ENCODE measurements at places on chromosomes 6 and 20.
A peak's percentile ranks its signal among the peaks of the same experiment; 100 is the strongest.

GRCh38 chr6:5997420-5997987 is 9.2 kb downstream of the NRN1 start:
- no peak for DNase-seq

DNA sequence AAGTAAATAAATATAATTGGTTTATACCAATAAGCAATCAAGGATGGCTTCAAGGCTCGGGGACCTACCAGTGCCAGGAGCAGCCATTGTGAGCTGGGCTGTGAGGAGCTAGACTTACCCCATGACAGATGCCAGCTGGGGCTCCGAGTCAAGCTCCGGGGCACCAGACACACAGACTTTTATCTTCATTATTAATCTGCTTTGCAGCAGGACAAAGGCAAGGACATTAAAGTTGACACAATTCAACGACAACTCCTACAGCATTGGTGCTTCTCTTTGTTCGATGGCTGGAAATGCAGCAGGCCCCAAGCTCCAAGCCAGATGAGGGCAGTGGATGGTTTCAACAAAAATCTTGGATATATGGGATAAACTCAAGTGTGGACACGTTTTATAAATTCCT is 68.3 kb downstream of the CD24 start:
- no peak for DNase-seq

DNA sequence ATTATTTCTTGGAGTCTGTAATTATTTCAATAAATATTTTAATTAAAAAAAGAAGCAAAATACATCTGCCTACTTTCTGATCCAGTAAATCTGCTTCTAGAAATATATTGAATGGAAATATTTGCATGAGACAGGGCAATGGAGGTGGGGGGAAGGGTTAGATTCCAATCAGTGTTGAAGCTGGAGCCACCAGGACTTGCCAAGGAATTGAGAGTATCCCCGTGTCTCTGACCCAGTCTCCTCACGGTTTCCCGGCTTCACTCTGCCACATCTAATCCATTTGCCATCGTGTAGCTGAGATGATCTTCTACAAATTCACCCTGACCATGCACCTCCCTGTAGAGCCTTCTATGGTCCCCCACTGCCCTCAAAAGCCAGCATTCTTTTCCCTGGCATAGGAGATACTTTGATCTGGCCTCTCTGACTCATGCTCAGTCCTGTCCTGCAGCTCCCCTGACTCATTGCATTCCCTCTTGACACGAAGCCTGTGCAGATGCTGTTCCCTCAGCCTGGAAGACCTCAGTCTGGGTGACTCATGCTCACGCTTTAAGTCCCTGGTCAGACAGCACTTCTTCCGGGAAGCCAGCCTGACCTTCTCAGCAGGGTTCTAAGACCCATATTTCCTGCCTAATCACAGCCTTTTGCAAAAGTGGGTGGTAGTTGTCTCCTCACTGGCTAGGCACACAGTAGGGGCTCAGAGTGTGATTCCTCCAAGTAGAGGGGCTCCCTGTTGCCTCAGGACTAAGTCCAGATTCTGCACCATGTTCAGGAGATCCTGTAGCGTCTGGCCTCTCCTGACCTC is 23.0 kb upstream of the FKBP1A start:
- DNase-seq, result no peak

DNA sequence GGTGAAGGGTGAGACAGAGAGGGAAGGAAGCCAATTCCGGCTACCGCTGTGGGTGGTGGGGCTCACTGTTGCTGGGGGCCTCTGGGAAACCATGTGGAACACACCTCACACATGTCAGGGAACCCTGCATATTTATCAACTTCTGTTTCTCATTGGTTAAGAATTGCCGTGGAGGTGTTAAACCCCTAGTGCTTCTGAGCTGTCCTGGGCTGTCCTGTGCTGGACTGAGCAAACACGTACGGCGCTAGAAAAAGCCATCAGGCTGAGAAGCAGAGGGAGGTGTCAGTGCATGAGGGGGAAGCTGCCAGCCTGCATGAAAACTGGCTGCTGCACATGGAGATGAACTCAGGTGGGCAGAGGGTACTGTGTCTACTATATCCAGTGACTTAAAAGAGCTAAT is 103.9 kb upstream of the JAG1 start:
- no peak for DNase-seq

DNA sequence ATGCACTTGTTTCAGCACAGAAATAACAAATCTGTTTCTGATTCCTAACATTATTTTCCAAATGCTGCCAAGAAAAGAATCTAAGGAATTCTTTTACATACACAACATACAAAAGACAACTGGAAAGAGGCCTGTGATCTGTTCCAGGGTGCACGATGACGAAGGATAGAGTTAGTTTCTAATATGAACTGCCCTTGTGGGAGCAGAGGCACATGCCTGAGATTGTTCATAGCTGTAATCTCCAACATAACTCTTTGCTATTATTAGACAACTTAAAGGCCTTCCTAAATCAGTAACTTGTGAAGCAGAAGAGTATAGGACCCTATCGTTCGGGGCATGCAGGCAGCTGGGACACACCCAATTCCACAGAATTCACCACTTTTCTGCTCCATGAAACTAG is 41.2 kb upstream of the NHSL1 start:
- no peak for DNase-seq

GRCh38 chr6:127775371-127775770 is 125.5 kb downstream of the THEMIS start:
- DNase-seq, result no peak

DNA sequence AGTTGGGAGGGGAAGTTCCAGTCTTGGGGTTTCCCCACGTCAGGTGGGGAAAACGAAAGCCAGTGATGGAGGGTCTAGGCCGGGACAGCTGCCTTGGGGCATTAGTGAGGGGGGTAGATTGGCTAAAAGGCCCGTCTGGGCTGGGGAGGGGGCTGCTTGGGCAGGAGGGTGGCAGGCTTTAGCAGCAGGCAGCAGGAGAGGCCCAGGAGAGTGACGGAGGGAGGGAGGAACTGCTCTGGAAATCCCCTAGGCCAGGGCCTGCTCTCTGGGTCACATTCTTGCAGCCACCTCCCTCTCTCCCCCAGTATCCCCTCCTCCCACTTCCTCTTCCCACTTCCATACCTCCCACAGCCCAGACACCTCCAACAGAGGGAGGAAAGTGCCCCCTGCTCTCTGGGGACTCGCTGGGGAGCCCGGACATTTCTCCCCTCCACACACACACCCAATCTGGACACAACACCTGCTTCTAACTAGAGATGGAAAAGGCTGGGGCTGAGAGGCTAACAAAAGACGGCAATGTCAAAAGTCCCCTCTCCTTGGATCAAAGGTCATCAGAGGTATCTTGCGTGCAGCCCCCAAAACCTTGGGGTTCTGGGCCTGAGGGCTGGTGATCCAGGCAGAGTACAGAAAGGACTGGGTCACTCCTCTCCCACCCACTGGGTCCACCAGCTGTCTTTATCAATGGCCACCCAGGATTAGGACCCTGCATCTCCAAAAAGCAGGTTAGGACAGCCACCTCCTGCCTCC is 1.8 kb downstream of the NFKBIE start:
- peak; percentile 32 for DNase-seq

DNA sequence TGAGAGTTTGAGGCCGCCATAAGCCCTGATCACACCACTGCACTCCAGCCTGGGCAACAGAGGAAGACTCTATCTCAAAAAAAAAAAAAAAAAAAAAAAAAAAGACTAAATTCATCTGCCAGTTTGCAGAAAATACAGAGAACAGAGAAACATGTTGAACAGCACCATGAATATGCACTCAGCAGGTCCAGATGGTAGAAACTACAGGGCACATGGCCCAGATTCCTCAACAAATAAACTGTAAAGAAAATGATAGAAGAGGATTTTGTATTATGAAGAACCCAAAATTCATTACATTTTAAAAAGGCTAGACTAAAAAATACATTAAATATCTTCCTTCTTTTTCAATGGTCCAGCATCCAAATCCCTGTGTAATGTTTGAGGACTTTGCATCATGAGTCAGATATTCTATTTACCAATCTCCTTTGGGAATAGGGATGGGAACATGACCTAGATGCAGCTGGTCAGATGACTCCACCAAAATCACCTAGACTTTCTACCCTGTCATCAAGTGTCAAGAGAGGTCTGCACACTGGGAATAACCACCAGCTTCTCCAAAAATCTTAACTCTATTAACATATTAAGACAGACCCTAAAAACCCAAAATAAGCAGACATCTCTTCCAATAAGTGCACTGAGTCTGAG is 189.1 kb upstream of the TCF21 start:
- no peak for DNase-seq

- DNase-seq, result no peak
Observed at GRCh38 chr6:2674857-2675256, 75.9 kb downstream of the MYLK4 start.

- no peak for DNase-seq
Observed at GRCh38 chr6:6686748-6687601, 98.5 kb downstream of the LY86 start.

DNA sequence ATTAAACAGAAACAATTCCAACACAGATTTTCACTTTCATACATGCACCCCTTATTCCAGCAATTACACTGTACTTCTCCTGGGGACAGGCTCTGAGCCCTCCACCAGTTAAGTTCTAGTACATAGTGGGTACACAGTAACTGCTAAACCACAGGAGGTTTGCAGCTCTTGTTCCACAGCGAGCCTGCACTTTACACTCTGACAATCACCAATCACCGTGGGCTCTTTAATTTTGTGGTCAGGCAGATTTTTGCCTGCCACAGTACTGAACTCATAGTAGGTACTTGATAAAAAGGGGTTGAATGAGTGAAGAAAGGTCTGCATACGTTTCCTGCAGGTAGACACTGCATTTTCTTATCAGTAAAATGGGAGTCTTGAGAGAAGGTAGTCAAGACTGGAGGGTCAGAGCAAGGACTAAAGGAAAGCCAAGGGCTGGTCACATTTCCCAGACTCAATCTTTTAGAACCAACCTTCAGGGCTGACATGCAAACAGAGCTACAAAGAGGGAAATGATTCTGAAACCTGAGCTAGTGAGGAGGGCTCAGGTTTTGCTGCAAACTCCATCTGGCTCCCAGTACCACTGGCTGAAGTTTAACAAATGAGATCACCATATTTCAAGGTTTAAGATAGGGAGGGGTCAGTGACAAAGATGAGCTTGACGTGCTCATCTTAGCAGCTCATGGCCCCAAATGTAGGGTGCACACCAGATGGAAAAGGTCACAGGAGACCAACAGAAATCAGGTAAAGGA is 404.6 kb downstream of the BTBD9 start:
- DNase-seq, result no peak

- DNase-seq, result no peak
Observed at GRCh38 chr20:24001712-24002405, 13.3 kb upstream of the GGTLC1 start.

GRCh38 chr6:116165596-116165995 is 39.7 kb upstream of the COL10A1 start:
- DNase-seq, result no peak

- DNase-seq, result no peak
Observed at GRCh38 chr20:920311-920710, 4.2 kb upstream of the ANGPT4 start.

GRCh38 chr6:34331371-34332050 is 61.0 kb downstream of the NUDT3 start:
- DNase-seq, result no peak

GRCh38 chr20:47129306-47129705 is 227.2 kb downstream of the ZMYND8 start:
- no peak for DNase-seq

DNA sequence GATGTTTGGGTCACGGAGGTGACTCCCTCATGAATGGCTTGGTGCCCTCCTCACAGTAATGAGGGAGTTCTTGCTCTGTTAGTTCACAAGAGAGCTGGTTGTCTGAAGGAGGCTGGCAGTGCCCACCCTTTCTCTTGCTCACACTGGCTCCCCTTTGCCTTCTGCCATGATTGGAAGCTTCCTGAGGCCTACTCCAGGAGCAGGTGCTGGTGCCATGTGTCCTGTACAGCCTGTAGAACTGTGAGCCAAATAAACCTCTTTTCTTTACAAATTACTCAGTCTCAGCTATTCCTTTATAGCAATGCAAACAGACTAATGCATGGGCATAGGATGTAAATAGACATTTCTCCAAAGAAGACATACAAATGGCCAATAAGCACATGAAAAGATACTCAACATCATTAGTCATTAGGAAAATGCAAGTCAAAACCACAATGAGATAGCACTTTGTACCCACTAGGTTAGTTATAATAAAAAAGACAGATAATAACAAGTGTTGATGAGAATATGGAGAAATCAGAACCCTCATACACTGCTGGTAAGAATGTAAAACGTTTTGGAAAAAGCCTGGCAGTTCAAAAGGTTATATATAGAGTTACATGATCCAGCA is 17.7 kb downstream of the C20orf203 start:
- no peak for DNase-seq

GRCh38 chr6:130434174-130434873 is 68.5 kb downstream of the TMEM200A start:
- DNase-seq, result no peak

DNA sequence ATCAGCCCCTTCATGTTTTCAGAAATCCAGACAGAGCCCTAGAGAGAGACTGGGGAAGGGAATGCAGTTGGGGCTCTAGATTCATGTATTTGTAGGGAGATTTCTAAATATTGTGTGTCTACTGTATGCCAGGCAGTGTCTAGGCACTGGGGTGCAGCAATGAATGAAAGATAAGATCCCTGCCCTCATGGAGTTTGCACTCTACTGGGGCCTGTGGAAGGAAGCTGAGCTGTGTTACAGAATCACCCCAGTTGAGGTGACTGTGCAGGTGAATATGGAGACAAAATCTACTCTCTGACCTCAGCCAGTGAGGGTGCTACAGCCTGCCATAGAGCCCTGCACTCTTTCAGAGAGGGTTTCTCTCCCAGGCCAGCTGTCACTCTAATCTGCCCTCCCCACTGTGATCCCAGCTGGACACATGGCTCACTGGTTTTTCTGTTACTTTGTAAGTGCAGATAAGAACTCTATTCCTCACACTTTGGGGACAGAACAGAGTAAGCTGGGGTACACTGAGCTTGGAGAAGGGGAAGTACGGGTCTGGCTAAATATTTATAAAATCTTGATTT is 69.2 kb upstream of the E2F3 start:
- no peak for DNase-seq

DNA sequence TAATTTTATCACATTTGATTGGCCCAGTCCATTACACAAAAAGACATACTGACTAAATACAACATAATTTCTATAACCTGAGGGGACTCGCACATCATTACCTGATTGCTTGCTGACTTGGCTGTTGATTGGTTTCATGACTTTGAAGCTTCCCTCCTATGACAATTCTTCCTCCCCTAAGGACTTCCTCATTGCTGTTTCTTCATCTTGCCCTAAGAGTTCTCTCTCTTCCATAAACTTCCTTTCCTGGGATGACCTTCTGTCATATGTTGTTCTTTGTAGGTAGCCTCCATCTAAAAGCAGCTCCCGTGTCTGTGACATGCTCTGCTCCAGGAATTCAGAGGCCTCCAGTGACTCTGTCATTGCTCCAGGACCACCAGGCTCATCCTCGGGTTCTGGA is 22.6 kb downstream of the RSPH3 start:
- no peak for DNase-seq

DNA sequence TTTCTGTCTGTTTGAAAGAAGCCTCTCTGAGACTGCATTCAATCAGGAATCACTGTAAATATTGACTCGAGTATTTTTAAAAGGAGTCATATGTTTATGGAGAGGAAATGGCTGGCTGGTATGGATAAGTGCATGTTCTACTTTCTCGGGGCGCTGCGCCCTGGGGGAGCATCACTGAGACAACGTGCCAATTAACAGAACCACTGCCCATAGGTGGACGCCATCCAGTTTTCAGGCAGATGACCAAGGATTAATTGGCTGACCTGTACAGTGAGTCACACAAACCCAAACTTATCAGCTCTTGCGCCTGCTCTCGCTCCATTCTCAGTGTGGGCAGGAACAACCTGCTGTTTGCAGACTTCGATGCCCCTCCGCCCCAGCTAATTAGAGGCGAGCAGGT is 571.2 kb downstream of the QKI start:
- no peak for DNase-seq
